ENCODE measurements at places on chromosomes 6 and 20. TPM values are rescaled to one million over a fixed set of nuclear protein-coding genes. Genes with fewer than 3 reads are reported as not detected.

Gene HLA-DQB1
- not detected for total RNA-seq

Gene DEFB124
- not detected for total RNA-seq

Gene ULBP1
- under 0.01 TPM for total RNA-seq

Gene C6orf141
- total RNA-seq, result 0.25 TPM

Gene MICA
- total RNA-seq, result 18.3 TPM

Gene KLHDC3
- total RNA-seq, result 82.6 TPM

Gene CGAS
- 4.4 TPM for total RNA-seq

Gene AIF1
- total RNA-seq, result not detected

Gene MOCS1
- 11.1 TPM for total RNA-seq

Gene CD83
- total RNA-seq, result 0.40 TPM

Gene NPBWR2
- total RNA-seq, result not detected

Gene SIM1
- total RNA-seq, result not detected

Gene FAM217A
- total RNA-seq, result not detected

Gene DDO
- total RNA-seq, result 5.5 TPM

Gene CCN2
- 194 TPM for total RNA-seq

Gene PHACTR2
- total RNA-seq, result 84.5 TPM

Gene ZKSCAN8
- total RNA-seq, result 14.3 TPM

Measured in aortic smooth muscle cell (primary cell).